ENCODE measurements at places on chromosomes 13 and 19.

- no peak for DNase-seq
These were observed 157.2 kb upstream of the OBI1 start for GRCh38 chr13:78816154-78816553.

DNA sequence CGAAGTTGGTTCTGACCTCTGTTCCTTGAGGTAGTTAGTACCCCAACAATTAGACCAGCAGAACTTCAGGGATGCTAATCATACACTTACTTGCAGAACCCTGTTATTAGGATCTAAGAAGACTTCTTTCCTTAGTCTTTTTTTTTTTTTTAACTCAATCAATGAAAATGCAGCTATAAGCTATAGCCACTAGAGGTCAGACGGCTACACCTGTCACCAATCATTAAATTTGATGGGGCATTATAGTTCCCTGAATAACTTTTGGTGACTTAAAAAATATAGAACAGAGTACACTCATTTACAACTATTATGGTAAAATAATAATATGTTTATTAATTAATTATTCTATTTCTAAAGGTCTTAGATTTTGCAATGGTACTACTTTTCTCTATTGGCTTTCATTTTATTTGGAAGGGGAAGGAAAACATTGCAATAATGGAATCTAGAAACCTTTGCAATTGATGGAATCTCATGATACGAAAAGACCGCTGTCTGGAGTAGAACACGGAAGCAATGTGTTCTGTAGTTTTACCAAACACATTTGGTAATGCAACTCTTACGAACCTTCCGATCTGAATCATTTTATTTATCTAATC lies 483.2 kb downstream of the DIAPH3 start:
- no peak for DNase-seq

GRCh38 chr13:43964698-43965458 lies 85.2 kb downstream of the LACC1 start:
- no peak for DNase-seq

DNA sequence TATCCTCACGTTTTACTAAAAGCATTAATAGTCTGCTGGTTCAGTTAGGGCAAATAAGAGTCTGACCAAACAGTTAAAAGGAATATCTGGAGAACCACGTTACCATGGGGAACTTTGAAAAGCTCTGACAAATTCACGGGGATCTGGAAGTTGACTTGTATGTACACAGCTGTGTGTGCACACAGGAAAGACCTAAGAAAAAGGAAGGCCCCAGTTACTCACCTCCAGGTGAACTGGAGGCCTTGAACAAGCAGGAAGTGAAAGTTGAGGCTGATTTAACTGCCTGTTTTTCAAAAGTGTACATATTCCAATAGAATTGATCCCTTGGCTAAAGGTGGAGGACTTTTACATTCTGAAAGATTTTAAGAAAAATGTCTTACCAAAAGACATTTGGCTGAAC lies 1891.6 kb upstream of the PCDH20 start:
- peak; percentile 63 for DNase-seq

DNA sequence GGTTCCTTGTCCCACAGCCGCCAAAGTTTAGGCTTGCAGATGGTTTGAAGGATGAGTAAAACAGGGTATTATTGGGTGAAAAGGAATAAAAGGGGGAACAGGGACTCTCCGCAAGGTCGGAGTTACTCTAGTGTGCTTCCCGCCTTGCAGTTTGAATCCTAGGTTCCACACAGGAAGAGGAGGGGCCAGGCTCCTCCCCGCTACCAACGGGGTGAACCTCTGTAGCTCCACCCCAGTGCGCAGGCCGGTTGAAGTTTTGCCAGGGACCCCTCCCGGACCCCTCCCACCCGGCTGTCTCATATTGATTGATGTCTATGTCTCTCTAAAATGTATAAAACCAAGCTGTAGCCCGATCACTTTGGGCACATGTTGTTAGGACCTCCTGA lies 11.6 kb upstream of the GTF2F2 start:
- DNase-seq, result no peak

DNA sequence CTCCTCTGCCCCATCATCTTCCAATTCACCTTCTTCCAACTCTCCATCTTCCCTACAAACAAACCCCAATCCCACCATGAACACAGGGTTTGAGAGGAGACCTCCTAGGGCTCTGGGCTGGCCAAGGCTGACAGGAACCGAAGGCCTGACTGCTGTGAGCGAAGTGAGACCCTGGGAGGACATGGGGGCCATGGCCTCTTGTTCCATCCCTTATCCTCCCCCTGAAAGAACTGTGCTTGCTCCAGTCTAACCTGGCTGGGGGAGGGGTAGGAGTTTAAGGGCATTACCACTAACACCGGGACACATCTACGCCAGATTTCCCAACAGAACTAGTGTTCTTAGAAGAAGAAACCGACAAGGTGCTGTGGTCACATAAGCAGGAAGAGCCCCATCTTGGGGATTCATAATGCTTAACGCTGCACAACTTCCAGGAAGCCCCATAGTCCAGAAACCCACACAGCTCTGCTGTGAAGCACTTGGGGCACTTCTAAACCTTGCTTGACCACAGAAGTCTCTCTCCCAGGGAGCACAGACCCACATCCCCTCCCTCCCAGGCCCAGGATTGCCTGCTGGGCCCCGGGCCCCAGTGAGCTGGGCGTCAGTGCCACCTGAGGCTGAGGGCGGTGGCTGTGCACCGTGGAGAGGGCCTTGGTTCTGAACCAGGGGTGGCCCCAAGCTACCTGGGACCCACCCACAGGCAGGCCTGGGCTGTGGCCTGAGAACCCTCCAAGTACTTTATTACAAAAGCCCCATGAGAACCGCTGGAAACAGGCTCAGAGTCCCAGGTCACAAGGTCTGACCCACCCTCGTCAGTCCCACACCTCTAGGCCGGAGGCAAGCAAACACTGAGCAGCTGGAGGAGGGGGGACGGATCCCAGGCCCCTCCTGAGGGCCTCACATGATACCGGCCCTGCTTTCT lies 18.8 kb downstream of the ZC3H4 start:
- DNase-seq, result peak; percentile 48

- no peak for DNase-seq
These were observed 88.1 kb downstream of the TSHZ3 start for GRCh38 chr19:31261019-31261602.

DNA sequence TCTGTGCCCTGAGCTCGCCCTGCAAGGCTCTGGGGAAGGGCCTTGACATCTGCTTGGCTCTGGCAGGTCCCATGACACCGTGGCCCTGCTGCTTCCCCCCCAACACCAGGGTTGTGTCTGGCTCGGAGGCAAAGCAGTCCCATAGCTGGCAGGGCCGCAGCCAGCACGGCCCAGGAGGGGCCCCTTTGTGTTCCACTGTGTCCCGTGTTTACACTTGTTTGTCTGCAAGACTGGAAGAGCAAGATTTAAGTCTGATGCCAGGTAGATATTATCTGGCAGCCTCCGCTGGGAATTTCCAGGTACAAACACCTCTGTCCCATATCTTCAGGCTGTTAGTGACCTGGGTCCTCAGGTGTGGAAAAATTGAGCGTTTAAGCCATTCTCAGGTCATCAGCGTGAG lies 44.3 kb downstream of the MCF2L start:
- peak; percentile 72 for DNase-seq

- DNase-seq, result no peak
These were observed 587 bp downstream of the ZNF613 start for GRCh38 chr19:51927859-51928258.

DNA sequence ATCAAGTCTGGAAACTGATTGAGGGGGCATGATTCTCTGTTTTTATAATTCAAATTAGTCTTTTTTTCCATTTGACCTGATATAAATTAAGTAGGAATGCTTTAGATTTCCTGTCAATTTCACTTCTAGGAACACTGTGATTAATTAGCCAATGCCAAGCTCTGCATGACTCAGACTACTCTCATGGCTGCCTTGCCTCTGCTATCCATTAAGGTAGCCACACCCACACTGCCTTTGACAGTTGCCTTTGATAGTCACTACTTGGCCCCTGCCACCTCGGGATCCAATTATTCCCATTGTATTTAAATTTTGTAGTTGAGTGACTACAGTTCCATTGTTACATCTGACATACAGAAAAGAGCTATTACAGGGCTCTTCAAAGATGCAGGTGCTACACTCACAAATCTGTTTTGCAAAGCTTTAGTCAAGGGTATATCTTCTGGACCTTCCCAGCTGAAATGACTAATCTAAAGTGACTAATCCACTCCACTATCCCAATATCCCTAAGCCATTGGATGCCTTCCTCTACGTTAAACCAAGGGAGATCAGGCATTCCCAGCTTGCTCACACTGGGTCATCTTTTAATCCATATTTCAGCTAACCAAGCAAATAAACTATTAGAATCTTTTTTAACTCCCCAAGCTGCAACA lies 1193.1 kb upstream of the MIR17HG start:
- DNase-seq, result no peak

DNA sequence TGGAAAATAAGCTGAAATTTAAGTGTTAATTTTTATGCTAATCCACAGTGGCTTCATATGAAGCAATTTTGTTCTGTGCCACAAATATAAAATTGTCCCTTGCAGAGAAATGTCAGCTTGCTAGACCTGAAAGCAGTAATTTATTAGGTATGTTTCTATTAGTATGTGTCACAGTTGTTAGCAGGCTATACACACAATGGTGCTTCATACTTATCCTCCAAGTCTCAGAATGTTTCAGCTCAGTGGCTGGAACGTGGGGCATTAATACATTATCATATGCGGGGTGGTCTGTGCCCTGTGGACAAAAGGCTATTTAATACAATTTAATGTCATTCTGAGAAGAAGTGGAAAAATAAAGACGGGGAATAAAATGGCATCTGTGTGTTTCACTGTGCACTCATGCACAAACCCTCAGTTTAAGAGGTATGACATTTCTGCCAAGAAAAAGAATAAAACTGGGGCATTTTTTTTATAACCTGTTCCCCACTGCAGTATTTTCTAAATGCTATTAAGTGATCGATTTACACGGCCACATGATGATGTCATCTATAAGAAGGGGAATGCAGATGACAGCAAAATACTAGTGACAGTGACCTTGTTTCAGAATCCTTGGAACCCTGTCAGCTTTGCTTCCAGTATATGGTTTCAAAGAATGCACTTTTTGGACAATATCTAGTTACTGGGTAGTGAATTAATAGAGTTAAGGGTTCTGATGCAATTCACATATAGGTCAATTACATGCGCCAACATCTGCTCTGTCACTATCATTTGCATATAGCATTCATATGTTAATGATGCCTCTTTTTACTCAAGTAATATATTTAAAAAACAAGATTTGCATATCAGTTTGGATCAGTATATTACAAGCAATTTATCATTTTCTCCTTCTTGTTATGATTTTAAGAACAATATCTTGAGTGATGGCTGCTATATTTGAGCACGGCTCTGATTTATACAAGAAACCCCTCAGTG lies 21.2 kb upstream of the ZNF536 start:
- no peak for DNase-seq

- DNase-seq, result no peak
These were observed 12.4 kb downstream of the ZNF444 start for GRCh38 chr19:56153507-56153906.
